Spinal cord (tissue), 10 donors: ENCODE measurements at places on chromosomes 16 and 17. TPM values are rescaled to one million over a fixed set of nuclear protein-coding genes. Genes with fewer than 3 reads are reported as not detected.

GRCh38 chr16:69478685-69479084 is 54.3 kb downstream of the CYB5B start:
- DNase-seq = no peak
- no peaks in the 10 kb centered on the region for H3K36me3 ChIP-seq
- no peak overlapping the region for H3K4me3 ChIP-seq
- H3K4me1 ChIP-seq = peaks cover 11% of the 10 kb centered on the region
- H3K27me3 ChIP-seq = no peaks in the 10 kb centered on the region

- H3K27me3 ChIP-seq = no peaks in the 10 kb centered on the region
- DNase-seq = no peak
- H3K36me3 ChIP-seq = no peaks in the 10 kb centered on the region
- no peak overlapping the region for H3K27ac ChIP-seq
- H3K4me3 ChIP-seq = no peak overlapping the region
These were observed 28.7 kb upstream of the DDX52 start for GRCh38 chr17:37671824-37672547.

GRCh38 chr17:44272954-44273353 is 5.0 kb upstream of the SLC4A1 start:
- peaks cover 2% of the 10 kb centered on the region for H3K27me3 ChIP-seq
- H3K27ac ChIP-seq = no peak overlapping the region
- H3K4me3 ChIP-seq = no peak overlapping the region
- no peak for DNase-seq

- H3K36me3 ChIP-seq = no peaks in the 10 kb centered on the region
- no peak overlapping the region for H3K27ac ChIP-seq
- no peaks in the 10 kb centered on the region for H3K27me3 ChIP-seq
These were observed 2.7 kb upstream of the CCDC57 start for GRCh38 chr17:82215095-82215971.

DNA sequence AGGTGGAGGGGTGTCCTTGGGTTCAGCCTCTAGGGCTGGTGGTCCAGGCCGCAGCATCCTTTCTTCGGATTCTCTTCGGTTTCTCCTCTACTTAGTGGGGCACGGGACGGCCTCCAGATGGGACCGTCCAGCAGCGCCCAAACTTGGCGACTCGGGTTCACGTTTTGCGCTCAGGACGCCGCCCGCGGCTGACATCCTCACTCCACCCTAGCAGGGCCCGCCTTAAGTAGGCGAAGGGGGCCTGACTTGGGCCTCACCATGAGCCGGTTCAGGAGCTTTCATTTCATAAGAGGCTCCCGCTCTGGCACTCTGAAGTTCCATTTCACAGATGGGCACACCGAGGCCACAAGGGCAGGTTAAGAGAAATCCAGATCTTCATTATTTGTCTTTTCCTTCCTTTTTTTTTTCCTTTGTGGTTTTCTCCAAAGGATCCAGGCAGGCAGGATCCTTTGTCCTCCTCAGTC is 141.2 kb downstream of the SEC14L1 start:
- peaks cover 28% of the 10 kb centered on the region for H3K4me1 ChIP-seq
- no peaks in the 10 kb centered on the region for H3K36me3 ChIP-seq
- H3K27ac ChIP-seq = no peak overlapping the region

- H3K27ac ChIP-seq = no peak overlapping the region
- no peak for DNase-seq
- H3K4me1 ChIP-seq = peaks cover 44% of the 10 kb centered on the region
- peaks cover 58% of the 10 kb centered on the region for H3K36me3 ChIP-seq
- H3K27me3 ChIP-seq = no peaks in the 10 kb centered on the region
- H3K4me3 ChIP-seq = no peak overlapping the region
These were observed 16.7 kb upstream of the RASD1 start for GRCh38 chr17:17512866-17513265.

GRCh38 chr17:32840241-32840640 is 36.7 kb downstream of the MYO1D start:
- no peaks in the 10 kb centered on the region for H3K27me3 ChIP-seq
- H3K36me3 ChIP-seq = no peaks in the 10 kb centered on the region
- H3K4me3 ChIP-seq = no peak overlapping the region
- H3K27ac ChIP-seq = no peak overlapping the region
- DNase-seq = no peak
- no peaks in the 10 kb centered on the region for H3K4me1 ChIP-seq

- H3K4me1 ChIP-seq = no peaks in the 10 kb centered on the region
- no peak overlapping the region for H3K27ac ChIP-seq
- no peaks in the 10 kb centered on the region for H3K27me3 ChIP-seq
- DNase-seq = no peak
These were observed 32.1 kb upstream of the JPT2 start for GRCh38 chr16:1645914-1646525.

DNA sequence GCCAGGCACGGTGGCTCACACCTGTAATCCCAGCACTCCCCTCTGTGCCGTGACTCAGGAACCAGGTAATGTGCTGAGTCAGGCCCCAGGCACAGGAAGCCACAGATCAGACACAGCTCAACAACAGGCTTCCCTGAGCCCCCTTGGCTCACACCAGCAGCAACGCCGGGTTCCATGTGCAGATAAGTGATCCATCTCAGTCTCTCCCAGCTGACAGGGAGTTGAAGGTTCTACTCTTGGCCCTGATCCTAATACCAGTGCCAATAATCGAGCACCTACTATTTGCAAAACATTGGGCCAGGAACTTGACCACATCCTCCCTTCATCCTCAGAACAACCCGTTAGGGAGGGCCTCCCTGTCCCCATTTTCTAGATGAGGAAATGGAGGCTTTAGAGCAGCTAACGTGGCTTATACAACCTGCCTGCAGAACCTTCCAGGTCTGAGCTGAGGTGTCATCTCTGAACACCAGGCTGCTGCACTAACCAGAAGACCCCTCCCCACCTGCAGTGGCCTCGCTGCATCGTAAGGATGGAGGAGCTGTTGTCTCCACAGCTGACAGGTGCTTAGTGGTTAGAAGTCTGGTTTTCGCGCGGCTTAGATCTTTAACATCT is 64.8 kb upstream of the AMZ2 start:
- DNase-seq = no peak
- H3K4me3 ChIP-seq = no peak overlapping the region
- H3K36me3 ChIP-seq = peaks cover 7% of the 10 kb centered on the region

- no peak overlapping the region for H3K4me3 ChIP-seq
- no peak overlapping the region for H3K27ac ChIP-seq
- H3K27me3 ChIP-seq = no peaks in the 10 kb centered on the region
- DNase-seq = no peak
- H3K4me1 ChIP-seq = no peaks in the 10 kb centered on the region
These were observed 40.3 kb upstream of the GAS7 start for GRCh38 chr17:10238661-10239060.

DNA sequence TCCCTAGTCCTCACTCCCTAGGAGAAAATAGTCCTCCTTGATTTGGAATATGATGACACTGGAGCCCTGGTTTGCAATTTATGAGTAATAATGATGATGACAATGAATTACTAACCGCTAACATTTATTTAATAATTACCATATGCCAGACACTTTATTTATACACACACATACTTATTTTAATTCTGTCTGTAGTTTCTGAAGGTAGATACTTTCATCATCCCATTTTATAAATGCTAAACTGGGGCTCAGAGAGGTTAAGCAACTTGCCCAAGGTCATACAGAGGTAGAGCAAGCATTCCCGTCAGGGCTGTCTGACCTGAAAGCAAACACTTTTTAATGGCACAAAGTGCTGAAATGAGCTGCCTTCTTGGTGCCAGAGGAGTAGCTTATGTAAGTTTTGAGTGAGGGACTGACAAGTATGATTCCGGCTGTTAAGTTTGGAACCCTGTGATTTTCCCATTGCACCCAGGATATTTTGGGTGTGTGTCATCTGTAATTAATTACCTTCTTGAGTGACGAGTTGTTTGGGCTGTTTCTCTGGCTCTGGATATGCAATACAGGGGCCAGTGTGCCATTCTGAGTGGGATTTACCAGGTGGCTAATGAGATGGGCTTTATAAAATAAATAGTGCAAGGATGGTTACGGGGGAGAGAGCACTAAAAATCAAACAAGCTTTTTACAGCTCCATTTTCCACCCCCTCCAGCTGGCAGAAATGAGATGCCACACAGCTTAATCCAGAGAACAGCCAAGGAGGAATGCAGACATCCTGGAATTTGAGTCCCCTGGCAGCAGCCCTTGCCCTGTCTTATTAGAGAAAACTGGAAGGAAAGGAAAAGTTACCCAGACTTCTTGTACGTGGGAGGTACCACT is 211.8 kb downstream of the SNX29 start:
- no peak overlapping the region for H3K4me3 ChIP-seq
- H3K36me3 ChIP-seq = no peaks in the 10 kb centered on the region
- H3K27me3 ChIP-seq = no peaks in the 10 kb centered on the region
- peaks cover 4% of the 10 kb centered on the region for H3K4me1 ChIP-seq
- no peak for DNase-seq
- H3K27ac ChIP-seq = no peak overlapping the region

The JPT1 gene
- total RNA-seq = 116 TPM

The TP53TG3B gene
- total RNA-seq = not detected
